ENCODE measurements at places on chromosomes 11 and 22. TPM values are rescaled to one million over a fixed set of nuclear protein-coding genes. Genes with fewer than 3 reads are reported as not detected.
A peak's percentile ranks its signal among the peaks of the same experiment; 100 is the strongest.

The SIRT3 gene
- 15.1 TPM for total RNA-seq

The OR8A1 gene
- total RNA-seq: not detected

GRCh38 chr11:77502346-77502905 is 28.5 kb upstream of the PAK1 start:
- no peak for DNase-seq
- no peak overlapping the region for H3K27ac ChIP-seq
- no peaks in the 10 kb centered on the region for H3K27me3 ChIP-seq
- peaks cover 8% of the 10 kb centered on the region for H3K4me1 ChIP-seq

GRCh38 chr22:35446365-35446764 is 46.4 kb downstream of the MCM5 start:
- DNase-seq: no peak
- no peaks in the 10 kb centered on the region for H3K4me1 ChIP-seq
- peak overlapping the region; percentile 22 for H3K27ac ChIP-seq
- H3K36me3 ChIP-seq: no peaks in the 10 kb centered on the region
- no peak overlapping the region for H3K4me3 ChIP-seq

GRCh38 chr22:35555483-35555890 is 14.9 kb downstream of the RASD2 start:
- no peaks in the 10 kb centered on the region for H3K36me3 ChIP-seq
- no peak overlapping the region for H3K4me3 ChIP-seq
- no peak for DNase-seq
- no peaks in the 10 kb centered on the region for H3K4me1 ChIP-seq

DNA sequence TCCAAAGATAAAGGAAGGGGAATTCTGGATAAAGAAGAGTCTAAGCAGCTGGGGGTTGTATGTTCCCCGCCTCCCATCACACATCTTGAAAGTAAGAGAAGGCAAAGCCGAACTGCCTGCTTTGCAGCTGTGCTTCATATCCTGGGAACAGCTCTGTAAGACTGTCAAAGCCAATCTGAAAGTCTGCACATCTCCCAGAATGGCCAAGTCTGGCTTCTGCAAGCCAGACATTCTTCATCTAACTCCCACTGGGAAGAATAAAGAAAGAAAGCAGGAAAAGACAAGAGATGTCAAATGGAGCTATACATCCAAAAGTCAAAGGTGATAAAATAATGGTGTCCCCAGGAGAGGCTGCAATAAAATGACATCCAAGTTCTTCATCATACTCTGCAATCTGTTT is 15.4 kb downstream of the MORC2 start:
- H3K27ac ChIP-seq: no peak overlapping the region
- no peak overlapping the region for H3K4me3 ChIP-seq
- no peak for DNase-seq
- H3K4me1 ChIP-seq: no peaks in the 10 kb centered on the region

- DNase-seq: no peak
- H3K4me3 ChIP-seq: no peak overlapping the region
- H3K36me3 ChIP-seq: no peaks in the 10 kb centered on the region
- no peaks in the 10 kb centered on the region for H3K4me1 ChIP-seq
- no peaks in the 10 kb centered on the region for H3K27me3 ChIP-seq
- no peak overlapping the region for H3K27ac ChIP-seq
Observed at GRCh38 chr11:71155846-71156245, 96.5 kb downstream of the SHANK2 start.

DNA sequence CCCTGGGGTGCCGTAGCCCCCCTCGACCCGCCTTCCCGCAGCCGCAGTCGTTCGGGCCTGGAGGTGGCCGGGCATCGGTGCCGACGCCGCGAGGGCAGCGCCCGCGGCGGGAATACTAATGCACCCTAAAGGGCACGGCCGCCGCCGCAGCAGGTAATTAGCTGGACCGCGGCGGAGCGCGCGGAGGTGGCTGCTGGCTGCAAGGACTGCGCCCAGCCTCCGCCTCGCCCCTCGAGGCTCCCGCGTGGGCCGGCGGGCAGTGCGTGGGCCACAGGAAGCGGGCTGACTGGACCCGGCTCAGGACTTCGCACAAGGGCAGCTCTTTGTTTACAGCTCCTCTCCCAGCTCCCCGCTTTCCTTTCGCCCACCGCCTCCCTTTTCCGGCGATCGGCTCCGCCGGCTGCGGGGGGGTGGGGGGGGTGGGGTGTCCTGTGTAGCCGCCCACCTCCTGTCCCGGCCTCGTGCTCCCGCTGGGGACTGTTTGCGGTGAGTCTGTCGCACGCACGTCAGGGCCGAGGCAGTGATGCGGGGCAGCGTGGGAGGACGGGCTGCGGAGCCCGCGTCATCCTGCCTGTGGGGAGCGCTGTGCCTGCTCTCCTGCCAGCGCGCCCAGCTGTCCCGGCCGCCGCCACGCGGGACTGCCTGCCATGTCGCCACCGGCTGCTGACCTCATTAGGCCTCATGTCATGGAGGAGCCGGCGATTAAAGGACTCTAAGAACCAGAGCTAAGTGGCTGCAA is 53.2 kb downstream of the GRIK4 start:
- peaks cover 27% of the 10 kb centered on the region for H3K27me3 ChIP-seq
- DNase-seq: no peak
- peak overlapping the region; percentile 3 for H3K4me3 ChIP-seq
- no peak overlapping the region for H3K27ac ChIP-seq
- no peaks in the 10 kb centered on the region for H3K36me3 ChIP-seq
- H3K4me1 ChIP-seq: no peaks in the 10 kb centered on the region

DNA sequence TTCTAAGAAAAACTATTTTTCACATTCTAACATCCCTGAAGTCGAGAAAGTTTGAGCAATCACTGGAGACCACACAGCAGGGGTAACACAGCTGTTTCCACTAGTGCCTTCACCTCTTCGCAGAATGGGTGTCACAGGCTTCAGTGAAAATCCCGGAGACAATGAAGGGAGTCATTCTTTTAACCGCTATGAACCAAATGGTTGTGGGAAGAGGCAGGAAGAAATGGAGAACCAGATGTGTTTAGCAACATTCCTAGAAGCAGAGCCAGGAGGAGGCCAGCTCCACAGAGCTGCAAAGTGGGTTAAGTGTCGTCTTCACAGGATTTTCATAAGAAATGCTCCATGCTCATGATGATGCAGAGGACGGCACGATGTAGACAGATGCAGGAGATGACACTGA is 221.1 kb downstream of the LARGE1 start:
- no peaks in the 10 kb centered on the region for H3K27me3 ChIP-seq
- DNase-seq: no peak
- H3K27ac ChIP-seq: no peak overlapping the region

DNA sequence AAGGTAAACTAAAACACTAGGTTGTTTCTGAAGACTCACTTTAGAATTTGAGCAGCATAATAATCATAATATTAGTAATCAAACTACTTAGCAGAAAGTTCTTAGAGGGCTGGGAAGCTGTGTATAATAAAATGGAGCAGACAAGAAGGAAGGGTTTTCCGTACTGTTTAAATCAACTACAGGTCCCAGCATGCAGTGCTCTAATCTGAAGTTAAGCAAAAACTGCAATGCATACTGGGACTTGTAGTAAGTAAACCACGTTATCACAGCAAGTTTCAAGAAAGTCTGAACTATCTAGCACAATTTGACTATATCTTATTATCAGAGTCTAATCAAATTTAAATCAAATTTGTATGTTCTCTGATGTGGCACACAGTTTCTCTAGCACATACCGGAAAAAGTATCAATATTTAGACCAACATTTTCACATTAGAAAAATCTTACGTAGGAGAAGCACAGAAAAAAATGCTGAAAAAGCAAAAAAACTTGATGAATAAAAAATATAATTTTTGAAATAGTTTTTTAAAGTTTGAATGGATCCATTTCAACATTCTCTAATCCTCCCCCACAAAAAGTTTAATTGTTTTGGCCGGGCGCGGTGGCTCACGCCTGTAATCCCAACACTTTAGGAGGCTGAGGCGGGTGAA is 8.2 kb downstream of the PHF21A start:
- no peaks in the 10 kb centered on the region for H3K4me1 ChIP-seq
- no peaks in the 10 kb centered on the region for H3K27me3 ChIP-seq
- DNase-seq: peak; percentile 39
- H3K4me3 ChIP-seq: no peak overlapping the region

GRCh38 chr22:35133702-35134380 is 67.9 kb downstream of the ISX start:
- no peaks in the 10 kb centered on the region for H3K36me3 ChIP-seq
- peak overlapping the region; percentile 51 for H3K27ac ChIP-seq
- peak; percentile 61 for DNase-seq
- H3K4me1 ChIP-seq: no peaks in the 10 kb centered on the region
- no peak overlapping the region for H3K4me3 ChIP-seq

DNA sequence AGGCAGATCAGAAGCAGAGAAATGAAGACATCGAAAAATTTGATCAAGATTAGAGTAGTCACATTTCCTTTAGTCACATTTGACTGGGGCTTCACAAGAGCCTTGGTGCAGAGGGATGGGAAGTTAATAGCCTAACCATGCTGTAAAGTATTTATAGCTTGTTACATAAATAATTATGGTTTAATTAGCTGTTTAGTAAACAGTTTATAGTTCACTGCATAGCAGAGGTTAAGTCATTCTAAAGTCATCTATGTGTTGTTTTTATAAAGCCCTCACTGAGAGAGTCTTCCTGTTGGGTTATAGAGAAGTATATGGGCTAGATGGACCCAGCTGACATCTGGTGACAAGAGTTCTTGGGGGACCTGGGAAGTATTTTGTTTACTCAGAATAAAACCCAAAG is 47.1 kb downstream of the INSC start:
- no peaks in the 10 kb centered on the region for H3K4me1 ChIP-seq
- no peak overlapping the region for H3K27ac ChIP-seq
- H3K27me3 ChIP-seq: no peaks in the 10 kb centered on the region
- no peak overlapping the region for H3K4me3 ChIP-seq

DNA sequence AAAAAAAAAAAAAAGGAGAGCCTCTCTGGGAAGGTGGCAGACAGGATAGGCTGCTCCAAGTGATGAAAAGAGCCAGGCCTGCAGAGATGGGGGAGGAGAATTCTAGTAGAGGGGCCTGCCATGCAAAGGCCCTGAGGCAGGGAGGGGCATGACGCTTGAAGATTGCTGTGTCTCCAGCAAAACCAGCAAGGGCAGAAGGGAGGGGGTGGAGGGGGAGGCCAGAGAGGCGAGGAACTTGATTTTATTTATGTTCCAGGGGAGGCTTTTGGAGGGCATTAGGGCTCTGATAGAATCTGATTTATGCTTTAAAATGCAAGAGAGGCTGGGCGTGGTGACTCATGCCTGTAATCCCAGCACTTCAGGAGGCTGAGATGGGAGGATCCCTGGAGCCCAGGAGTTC is 16.7 kb upstream of the PACSIN2 start:
- no peaks in the 10 kb centered on the region for H3K4me1 ChIP-seq
- no peak overlapping the region for H3K4me3 ChIP-seq

DNA sequence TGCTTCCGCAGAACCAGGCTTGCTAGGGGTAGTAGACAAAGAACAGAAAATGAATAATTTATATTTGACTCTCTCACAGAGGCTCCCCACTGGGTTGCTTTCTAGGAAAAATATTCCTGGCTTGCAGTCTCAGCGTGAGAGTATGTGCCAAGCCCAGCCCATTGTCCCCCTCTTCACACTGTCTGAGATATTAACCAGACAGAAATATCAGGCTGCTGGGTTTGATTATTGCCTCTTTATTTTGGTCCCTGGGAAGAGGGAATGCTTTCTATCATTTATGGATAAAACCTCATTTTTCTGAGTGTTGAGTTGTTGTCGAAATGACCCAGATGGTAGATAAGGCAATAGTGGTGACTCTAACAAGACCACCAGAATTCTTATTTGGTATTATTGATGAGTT is 367.9 kb downstream of the METTL15 start:
- no peak overlapping the region for H3K4me3 ChIP-seq
- H3K27ac ChIP-seq: no peak overlapping the region
- DNase-seq: no peak

DNA sequence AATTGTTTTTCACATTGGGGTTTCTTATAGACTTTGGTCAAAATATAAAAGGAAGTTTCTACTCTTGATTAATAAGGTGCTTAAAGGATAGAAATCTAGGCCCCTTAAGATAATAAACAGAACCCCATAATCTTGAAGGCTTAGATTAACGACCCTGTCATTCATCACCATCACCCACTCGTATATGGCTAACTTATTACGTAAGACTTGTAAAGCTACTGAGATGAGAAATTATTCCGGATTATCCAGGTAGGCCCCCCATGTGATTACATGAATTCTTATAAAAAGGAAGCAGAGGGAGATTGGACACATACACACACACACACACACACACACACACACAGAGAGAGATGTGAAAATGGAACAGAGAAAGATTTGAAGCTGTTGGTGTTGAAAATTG is 1489.2 kb upstream of the TENM4 start:
- DNase-seq: no peak
- H3K4me3 ChIP-seq: no peak overlapping the region
- H3K36me3 ChIP-seq: no peaks in the 10 kb centered on the region
- H3K27me3 ChIP-seq: no peaks in the 10 kb centered on the region
- H3K4me1 ChIP-seq: no peaks in the 10 kb centered on the region
- H3K27ac ChIP-seq: no peak overlapping the region

DNA sequence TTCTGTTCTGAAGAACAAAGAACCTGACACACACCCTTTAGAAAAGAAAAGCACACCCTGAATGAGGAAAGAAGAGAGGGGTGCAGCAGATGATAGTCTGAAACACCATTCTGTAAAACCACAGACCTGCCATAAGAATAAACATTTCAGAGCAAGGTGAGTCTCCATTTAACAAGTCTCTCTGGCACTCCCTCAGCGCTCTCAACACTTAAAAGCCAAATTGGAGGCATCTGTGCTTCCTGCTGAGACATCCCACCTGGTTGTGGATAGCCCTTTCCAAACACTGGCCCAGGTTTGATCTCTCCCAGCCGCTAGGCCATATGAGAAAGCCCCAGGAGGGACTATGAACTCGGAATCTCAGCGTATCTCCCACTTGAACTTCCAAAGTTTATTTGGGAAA is 36.3 kb downstream of the ETS1 start:
- H3K36me3 ChIP-seq: no peaks in the 10 kb centered on the region
- H3K27ac ChIP-seq: no peak overlapping the region
- H3K27me3 ChIP-seq: no peaks in the 10 kb centered on the region
- H3K4me3 ChIP-seq: no peak overlapping the region
- H3K4me1 ChIP-seq: no peaks in the 10 kb centered on the region

DNA sequence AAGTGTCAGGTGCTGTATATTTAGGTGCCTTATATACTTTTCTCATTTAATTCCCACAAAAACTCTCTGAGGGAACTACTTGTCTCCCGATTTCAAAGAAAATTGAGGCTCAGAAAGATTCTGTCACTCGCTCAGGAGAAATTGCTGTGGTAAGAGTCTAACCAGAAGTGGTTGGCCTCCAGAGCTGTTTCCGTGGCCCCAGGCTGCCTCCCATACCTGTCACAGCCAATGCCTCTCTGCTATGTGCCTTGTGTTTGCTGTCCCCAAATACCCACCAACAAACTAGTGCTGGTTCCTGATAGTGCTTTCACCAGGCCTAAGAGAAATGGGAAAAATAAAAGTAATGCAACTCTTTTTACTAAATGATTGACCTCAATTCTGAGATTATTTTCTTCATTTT is 21.0 kb upstream of the TMEM86A start:
- no peaks in the 10 kb centered on the region for H3K27me3 ChIP-seq
- H3K36me3 ChIP-seq: no peaks in the 10 kb centered on the region
- H3K27ac ChIP-seq: no peak overlapping the region
- H3K4me1 ChIP-seq: no peaks in the 10 kb centered on the region
